ENCODE measurements at places on chromosomes 13 and 19. TPM values are rescaled to one million over a fixed set of nuclear protein-coding genes. Genes with fewer than 3 reads are reported as not detected.

DNA sequence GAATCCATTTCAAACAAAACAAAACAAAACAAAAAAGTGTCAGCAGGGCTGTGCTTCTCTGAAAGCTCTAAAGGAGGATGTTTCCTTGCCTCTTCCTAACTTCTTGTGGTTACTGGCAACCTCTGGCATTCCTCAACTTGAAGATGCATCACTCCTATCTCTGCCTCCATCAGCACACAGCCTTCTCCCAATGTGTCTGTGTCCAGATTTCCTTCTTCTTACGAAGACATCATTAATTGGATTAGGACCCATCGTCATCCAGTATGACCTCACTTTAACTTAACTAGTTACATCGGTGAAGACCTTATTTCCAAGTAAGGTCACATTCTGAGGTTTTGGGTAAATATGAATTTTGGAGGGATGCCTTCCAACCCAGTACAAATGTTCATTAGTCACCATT is 33.8 kb upstream of the GTF2F2 start:
- no peaks in the 10 kb centered on the region for H3K36me3 ChIP-seq
- peaks cover 3% of the 10 kb centered on the region for H3K27me3 ChIP-seq
- H3K4me3 ChIP-seq: no peak overlapping the region
- H3K27ac ChIP-seq: peak overlapping the region; percentile 41

DNA sequence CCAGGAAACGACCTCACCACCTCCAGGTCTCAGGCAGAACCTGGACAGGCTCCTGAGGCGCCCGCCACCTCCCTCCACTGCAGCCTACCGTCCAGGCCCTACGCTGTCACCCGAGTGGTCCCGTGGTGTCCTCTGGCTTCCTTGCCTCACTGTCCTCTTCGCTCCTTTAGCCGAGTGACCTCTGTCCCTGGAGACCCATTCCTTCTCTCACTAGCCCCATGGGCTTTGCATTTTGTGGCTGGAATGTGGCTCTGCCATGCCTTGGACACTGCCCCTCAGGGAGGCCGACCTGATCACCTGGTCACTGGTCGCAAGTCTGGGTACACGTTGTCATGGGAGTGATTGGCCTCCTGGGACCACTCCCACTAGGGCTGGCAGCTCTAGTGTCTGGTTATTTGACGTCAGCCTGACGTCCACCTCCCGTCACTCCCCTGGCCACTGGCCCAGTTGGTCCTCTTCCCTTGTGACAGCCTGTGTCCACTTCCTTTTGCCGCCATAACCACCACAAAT is 17.9 kb downstream of the SLC25A42 start:
- no peaks in the 10 kb centered on the region for H3K4me1 ChIP-seq
- no peak overlapping the region for H3K4me3 ChIP-seq
- no peak for DNase-seq

GRCh38 chr19:30284885-30285284 is 87.3 kb upstream of the ZNF536 start:
- H3K4me3 ChIP-seq: no peak overlapping the region
- DNase-seq: no peak
- no peaks in the 10 kb centered on the region for H3K36me3 ChIP-seq
- no peak overlapping the region for H3K27ac ChIP-seq

GRCh38 chr19:19040417-19040816 is 7.0 kb downstream of the ARMC6 start:
- no peak for DNase-seq
- peaks cover 33% of the 10 kb centered on the region for H3K36me3 ChIP-seq
- peaks cover 29% of the 10 kb centered on the region for H3K4me1 ChIP-seq
- no peaks in the 10 kb centered on the region for H3K27me3 ChIP-seq

DNA sequence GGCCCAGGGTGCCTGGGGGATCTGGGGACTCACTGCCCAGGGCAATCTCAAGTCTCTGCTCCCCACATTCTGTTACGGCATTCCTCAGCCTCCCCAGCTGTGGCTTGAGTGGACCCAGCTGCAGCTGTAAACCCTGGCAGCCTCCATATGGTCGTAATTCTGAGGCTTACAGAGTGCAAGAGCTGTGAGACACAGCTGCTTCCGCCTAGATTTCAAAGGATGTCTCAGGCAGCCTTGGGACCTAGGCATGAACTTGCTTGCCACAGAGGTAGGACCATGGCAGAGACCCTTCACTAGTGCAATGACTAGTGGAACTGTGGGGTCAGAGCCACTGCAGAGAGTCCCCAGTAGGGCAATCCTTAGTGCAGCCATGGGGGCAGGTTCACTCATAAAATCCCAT is 297.5 kb downstream of the ENOX1 start:
- H3K36me3 ChIP-seq: no peaks in the 10 kb centered on the region
- peaks cover 3% of the 10 kb centered on the region for H3K27me3 ChIP-seq
- H3K4me1 ChIP-seq: no peaks in the 10 kb centered on the region
- DNase-seq: no peak
- H3K27ac ChIP-seq: no peak overlapping the region

- H3K27me3 ChIP-seq: no peaks in the 10 kb centered on the region
- no peak overlapping the region for H3K27ac ChIP-seq
- no peak for DNase-seq
- H3K4me1 ChIP-seq: no peaks in the 10 kb centered on the region
- no peaks in the 10 kb centered on the region for H3K36me3 ChIP-seq
These were observed 988.6 kb downstream of the PCDH17 start for GRCh38 chr13:58620176-58620575.

The PSG3 gene
- not detected for total RNA-seq

The ZSCAN5C gene
- total RNA-seq: not detected

The TMEM150B gene
- total RNA-seq: not detected

The ERICH4 gene
- total RNA-seq: not detected

The SGTA gene
- total RNA-seq: 46.6 TPM

The BRCA2 gene
- total RNA-seq: 26.3 TPM
